ENCODE measurements at places on chromosomes 4 and X.

GRCh38 chrX:135890087-135890585 is 3.1 kb downstream of the CT45A10 start:
- no peaks in the 10 kb centered on the region for H3K27me3 ChIP-seq
- no peak overlapping the region for H3K4me3 ChIP-seq
- H3K36me3 ChIP-seq = no peaks in the 10 kb centered on the region
- H3K4me1 ChIP-seq = no peaks in the 10 kb centered on the region

GRCh38 chrX:39162322-39162735 is 361.1 kb downstream of the MID1IP1 start:
- no peak for DNase-seq
- H3K4me1 ChIP-seq = peaks cover 19% of the 10 kb centered on the region
- H3K27ac ChIP-seq = no peak overlapping the region
- H3K27me3 ChIP-seq = no peaks in the 10 kb centered on the region
- H3K36me3 ChIP-seq = no peaks in the 10 kb centered on the region

DNA sequence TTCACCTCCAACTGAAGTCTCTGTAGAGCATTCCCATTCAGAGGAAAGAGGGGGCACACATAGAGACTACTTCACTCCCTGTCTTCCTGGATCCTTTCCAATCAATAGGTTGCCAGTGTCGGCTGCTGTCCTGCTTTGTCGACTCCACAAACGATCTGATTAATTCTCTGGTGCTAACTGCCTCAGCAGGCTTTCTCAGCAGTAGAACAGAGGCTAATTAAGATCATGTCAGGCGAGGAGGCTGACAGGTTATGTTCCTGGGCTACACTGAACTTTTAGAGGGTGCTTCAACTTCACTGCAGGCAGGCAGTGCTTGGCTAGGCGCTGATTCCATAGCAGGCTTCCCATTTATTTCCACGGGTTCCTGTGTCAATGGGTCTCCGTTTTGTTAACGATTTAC is 79.2 kb downstream of the GRIA3 start:
- DNase-seq = no peak
- H3K4me3 ChIP-seq = no peak overlapping the region
- H3K27ac ChIP-seq = no peak overlapping the region
- no peaks in the 10 kb centered on the region for H3K27me3 ChIP-seq

DNA sequence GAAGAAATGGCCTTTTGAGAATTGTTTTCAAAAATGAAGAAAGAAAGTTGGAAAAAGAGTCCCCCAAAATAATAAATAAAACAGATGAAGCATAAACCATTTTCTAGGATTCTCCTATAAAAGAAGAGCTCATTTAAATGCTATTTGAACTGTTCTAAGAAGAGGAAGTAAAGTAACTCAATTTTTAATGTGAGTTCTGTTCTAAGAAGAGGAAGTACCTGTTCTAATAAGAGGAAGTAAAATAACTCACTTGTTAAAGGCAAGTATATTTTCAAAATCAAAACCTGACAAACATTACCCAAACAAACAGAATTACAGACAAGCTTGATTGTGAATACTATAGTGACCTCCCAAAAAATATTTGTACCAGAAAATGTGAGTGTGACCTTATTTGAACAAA is 1326.3 kb downstream of the C4orf33 start:
- no peaks in the 10 kb centered on the region for H3K36me3 ChIP-seq
- no peaks in the 10 kb centered on the region for H3K27me3 ChIP-seq
- H3K27ac ChIP-seq = no peak overlapping the region
- no peaks in the 10 kb centered on the region for H3K4me1 ChIP-seq
- no peak for DNase-seq

DNA sequence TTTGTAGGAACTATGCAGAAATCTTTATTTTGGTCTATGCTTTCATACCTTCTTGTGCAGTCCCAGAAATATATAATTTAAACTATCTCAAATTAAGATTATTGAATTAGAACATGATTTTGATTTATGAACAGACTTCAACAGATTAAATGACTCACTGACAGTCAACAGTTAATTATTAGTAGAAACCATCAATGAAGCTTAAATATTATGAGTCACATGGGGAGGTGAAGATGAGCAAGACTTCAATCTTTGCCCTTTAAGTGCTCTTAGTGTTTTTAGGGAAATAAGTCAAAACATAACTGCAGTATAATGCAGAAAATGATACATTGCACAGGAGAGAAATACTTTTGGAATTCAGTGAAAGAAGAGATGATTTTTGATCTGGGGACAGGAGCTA is 81.5 kb upstream of the BMP3 start:
- H3K4me1 ChIP-seq = no peaks in the 10 kb centered on the region
- no peak overlapping the region for H3K27ac ChIP-seq
- H3K4me3 ChIP-seq = no peak overlapping the region
- H3K36me3 ChIP-seq = no peaks in the 10 kb centered on the region
- no peak for DNase-seq
- no peaks in the 10 kb centered on the region for H3K27me3 ChIP-seq
